ENCODE measurements at places on chromosomes 12 and 14.

- no peak for DNase-seq
Measured at GRCh38 chr12:71589478-71589881, 74.2 kb downstream of the ZFC3H1 start.

- no peak for DNase-seq
Measured at GRCh38 chr12:93802293-93802692, 125.1 kb downstream of the CRADD start.

DNA sequence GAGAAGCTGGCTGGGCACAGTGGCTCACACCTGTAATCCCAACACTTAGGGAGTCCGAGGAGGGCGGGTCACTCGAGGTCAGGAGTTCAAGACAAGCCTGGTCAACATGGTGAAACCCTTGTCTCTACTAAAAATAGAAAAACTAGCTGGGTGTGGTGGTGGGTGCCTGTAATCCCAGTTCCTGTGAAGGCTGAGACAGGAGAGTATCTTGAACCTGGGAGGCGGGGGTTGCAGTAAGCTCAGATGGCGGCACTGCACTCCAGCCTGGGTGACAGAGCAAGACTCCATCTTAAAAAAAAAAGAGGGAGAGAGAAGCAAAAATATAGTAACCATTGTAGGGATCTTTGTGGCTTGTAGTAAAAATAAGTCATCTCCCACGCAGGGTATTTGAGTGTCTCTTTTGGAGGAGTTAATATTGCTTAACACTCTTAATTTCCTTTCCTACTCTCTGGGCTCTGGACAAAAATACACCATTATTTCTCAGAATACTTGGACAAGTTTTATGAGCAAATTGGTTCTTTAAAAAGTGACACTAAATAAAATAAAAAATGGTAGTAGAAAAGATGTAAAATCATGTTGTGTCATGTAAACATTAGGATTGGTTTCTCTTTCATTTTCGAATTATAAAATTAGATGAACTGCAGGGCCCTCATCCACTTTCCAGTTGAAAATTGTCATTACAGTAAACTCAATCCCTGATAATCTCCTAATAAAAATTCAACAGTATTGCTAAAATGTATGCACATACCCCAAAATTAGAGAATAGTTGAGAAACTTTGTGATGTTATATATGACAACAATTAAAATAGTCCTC, 61.1 kb upstream of the C12orf71 start:
- no peak for DNase-seq

- no peak for DNase-seq
Measured at GRCh38 chr12:124917841-124918621, 3.6 kb upstream of the UBC start.

- no peak for DNase-seq
Measured at GRCh38 chr12:69906411-69907216, 81.6 kb downstream of the MYRFL start.

GRCh38 chr14:24329736-24330135, 5.1 kb downstream of the ADCY4 start:
- no peak for DNase-seq

GRCh38 chr12:65200007-65200665, 30.8 kb downstream of the LEMD3 start:
- DNase-seq, result no peak

DNA sequence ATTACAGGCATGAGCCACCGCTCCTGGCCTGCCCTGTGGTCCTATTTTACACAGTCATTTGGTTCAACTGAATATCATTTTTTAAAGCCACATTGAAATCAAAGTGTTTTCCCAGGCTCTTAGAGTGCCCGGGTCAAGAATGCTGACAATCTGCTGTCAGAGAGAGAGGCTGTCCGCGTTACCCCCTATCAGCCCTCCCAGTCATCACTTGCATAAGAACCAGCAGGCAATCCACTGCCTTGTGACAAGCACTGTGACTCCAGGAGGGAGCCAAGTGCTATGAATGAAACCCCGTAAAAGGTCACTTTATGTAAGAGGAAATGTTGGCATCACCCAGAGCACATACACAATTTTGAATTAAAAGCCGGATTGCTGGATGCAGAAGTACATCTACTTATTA, 13.5 kb downstream of the PHLDA1 start:
- DNase-seq, result no peak

DNA sequence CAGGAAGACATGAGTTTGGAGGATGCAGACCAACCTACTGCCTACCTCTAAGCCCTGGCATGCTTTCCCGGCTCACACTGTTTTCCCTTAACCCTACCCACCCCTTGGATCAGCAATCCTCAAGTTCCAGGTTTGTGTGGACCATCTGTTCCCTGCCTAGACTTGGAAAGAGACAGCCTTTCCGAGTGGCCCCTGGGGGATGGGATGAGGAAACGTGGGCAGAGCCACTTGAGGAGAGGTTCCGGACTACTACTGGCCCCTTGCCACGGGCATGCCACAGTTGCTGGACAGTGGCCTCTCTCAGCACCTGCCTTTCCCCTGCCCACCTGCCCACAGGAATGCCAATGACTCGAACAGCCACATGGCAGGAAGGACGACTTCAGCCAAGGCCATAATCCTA, 135.9 kb downstream of the SLC15A4 start:
- DNase-seq, result no peak

DNA sequence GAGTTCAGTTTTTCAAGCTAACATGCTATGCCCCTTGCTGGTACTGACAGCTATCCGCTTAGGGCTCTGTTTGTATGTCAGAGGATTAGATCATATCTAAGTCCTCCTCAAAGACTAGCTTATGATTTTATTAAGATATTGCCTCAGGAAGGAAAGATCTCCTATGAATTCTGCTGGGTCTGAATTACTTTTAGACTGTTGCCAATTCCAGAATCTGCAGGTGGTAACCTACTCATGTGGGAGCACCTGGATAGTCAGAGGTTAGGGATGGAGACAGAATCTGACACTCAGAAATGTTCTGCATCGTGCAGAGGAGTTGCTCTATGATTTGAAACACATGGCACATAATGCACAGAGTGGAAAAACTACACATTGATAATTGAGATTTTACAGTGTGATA, 843.4 kb downstream of the SLC6A15 start:
- DNase-seq, result peak; percentile 9

DNA sequence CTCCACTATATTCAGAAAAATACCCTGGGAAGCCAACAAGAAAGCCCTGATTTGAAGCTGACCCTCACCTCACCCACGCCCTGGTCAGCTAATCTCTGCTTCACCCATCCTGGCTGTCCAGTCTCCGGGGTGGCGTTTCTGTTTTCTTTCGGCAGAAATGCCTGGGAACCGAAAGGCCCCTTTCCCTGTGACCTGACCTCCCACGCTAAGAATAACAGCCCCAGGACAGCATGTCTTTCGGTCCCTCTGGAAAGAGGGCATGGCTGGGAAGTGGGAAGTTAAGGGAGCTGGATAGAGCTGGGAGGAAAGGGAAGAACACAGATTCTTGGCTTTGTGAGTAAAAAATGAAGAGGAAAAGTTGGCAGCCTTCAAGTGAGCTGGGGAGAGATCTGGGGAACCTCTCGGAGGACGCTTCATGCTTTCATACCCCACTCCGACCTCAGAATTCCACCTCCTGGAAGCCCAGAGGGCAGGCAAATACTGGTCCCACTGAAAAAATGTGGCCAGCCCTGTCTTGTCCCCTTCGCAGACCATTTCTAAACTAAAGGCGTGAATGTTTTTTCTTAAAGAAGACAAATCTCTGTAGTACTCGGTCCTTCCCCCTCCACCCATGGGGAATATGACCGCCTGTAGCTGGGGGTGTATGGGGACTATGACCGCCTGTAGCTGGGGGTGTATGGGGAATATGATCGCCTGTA, 163.0 kb upstream of the FKBP4 start:
- DNase-seq, result no peak

GRCh38 chr14:76326918-76327689, 48.8 kb upstream of the ESRRB start:
- DNase-seq, result no peak

All from AG08395 (cell line).